ENCODE measurements at places on chromosomes 1 and 21. TPM values are rescaled to one million over a fixed set of nuclear protein-coding genes. Genes with fewer than 3 reads are reported as not detected.

OLIG2 gene
- total RNA-seq = not detected

DNA sequence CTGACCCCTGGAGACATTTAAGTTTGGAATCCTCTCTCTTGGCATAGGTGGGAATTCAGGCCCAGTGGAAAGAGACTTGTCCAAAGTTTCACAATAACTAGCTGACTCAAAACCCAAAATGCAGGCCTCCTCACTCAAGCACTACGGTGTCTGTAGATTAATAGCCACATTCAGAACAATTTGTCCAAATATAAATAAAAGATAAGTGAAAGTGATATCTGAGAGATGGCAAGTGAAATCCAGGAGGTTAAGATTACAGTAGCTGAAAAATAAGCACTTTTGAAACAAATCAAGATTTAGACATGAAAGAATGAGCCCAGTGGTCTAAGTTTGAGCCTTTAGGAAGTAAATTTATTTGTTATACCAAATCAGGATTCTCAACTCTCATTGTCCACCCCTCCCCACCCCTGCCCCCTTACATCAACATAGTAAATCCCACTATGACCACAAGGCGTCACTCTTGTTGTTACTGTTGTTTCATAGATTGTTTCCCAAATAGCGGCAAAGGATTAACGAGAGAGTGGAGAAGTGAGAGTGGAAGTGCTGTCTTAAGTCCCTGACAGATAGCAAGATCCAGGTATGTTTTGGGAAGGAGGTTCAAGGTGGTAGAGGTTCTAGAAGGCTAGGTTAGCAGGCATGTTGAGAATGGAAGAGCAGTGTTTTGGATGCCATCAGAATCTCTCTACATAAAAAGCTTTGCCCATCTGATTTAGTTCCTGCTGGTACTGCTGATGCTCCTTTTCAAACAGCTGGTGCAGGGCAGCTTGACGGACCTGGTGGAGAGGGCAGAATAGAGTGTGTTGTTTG, 7.1 kb upstream of the TPM3 start:
- DNase-seq = no peak

GRCh38 chr1:203265541-203265940, 36.1 kb upstream of the CHIT1 start:
- peak; percentile 26 for DNase-seq

GRCh38 chr1:87084244-87084836, 169.9 kb downstream of the HS2ST1 start:
- no peak for DNase-seq

- DNase-seq = no peak
Measured at GRCh38 chr1:169877800-169878491, 15.8 kb downstream of the SCYL3 start.

All from cardiac septum (tissue), 1 donor.